ENCODE measurements at places on chromosomes 4 and X. TPM values are rescaled to one million over a fixed set of nuclear protein-coding genes. Genes with fewer than 3 reads are reported as not detected.

The TEX13B gene
- total RNA-seq: not detected

The SSX4B gene
- total RNA-seq: not detected

The PNMA3 gene
- not detected for total RNA-seq

The DIAPH2 gene
- 73.7 TPM for total RNA-seq

The CDS1 gene
- not detected for total RNA-seq

Data from vein endothelial cell (primary cell).